ENCODE measurements at places on chromosomes 7 and 10. TPM values are rescaled to one million over a fixed set of nuclear protein-coding genes. Genes with fewer than 3 reads are reported as not detected.

The GARIN1A gene
- 4.1 TPM for total RNA-seq

GRCh38 chr10:8424555-8425211 lies 370.2 kb downstream of the GATA3 start:
- H3K36me3 ChIP-seq, result no peaks in the 10 kb centered on the region
- DNase-seq, result no peak
- no peak overlapping the region for H3K4me3 ChIP-seq
- H3K27me3 ChIP-seq, result no peaks in the 10 kb centered on the region
- H3K4me1 ChIP-seq, result no peaks in the 10 kb centered on the region

The TACR2 gene
- not detected for total RNA-seq

- no peak for DNase-seq
- no peaks in the 10 kb centered on the region for H3K36me3 ChIP-seq
- H3K27me3 ChIP-seq, result no peaks in the 10 kb centered on the region
- H3K4me3 ChIP-seq, result no peak overlapping the region
- H3K27ac ChIP-seq, result no peak overlapping the region
- no peaks in the 10 kb centered on the region for H3K4me1 ChIP-seq
These were observed 119.9 kb downstream of the HECW1 start for GRCh38 chr7:43232366-43232765.

Measured in mesothelial cell of epicardium (in vitro differentiated cells).